Cortex of kidney (tissue), 1 donor: ENCODE measurements at places on chromosomes 7 and 10.

DNA sequence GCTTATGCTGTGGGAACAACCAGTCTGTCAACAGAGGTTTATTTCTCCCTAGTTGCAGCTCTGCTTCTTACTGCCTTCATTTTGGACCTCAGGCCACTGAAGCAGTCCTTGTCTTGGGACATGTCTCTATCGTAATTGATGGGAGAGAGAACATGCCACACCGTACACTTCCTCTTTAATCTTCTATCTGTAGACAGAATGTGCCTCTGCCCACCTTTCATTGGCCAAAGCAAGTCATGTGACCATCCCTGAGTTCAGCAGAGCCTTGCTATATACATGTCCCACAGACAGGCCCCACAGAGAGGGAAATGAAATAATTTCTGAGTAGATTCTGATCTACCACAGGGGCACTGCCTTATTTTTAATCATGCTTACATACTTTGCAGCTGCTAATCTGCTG is 98.0 kb downstream of the KCND2 start:
- no peak for DNase-seq

GRCh38 chr10:110431659-110432058 is 66.0 kb upstream of the DUSP5 start:
- no peak for DNase-seq

GRCh38 chr10:130578532-130579289 is 442.5 kb downstream of the GLRX3 start:
- DNase-seq = no peak

DNA sequence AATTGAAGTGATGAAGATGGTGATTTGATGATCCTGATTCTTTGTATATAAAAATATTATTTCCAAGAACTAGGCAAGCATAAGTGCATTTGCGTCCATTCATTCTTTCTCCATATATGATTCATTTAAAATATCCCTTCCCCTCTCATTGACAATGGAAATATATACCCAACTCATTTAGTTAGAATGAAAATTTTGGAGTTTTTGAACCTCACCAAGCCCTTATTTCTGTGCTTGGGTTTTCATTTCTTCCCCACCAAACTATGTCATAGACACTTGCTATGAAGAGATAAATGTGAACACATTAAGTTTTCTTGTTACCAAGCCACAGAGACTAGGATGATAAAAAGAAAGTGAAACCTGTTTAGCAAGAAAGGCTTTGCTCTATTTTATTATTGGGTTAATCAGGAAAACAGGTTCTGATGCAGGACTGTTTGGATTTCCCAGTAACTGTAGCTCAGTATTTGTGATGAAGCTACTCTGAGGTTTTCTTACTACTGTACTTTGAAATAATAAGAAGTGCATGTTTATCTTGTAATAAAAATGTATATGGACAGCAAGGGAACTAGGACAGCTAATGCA is 68.3 kb downstream of the ITGB1 start:
- no peak for DNase-seq

DNA sequence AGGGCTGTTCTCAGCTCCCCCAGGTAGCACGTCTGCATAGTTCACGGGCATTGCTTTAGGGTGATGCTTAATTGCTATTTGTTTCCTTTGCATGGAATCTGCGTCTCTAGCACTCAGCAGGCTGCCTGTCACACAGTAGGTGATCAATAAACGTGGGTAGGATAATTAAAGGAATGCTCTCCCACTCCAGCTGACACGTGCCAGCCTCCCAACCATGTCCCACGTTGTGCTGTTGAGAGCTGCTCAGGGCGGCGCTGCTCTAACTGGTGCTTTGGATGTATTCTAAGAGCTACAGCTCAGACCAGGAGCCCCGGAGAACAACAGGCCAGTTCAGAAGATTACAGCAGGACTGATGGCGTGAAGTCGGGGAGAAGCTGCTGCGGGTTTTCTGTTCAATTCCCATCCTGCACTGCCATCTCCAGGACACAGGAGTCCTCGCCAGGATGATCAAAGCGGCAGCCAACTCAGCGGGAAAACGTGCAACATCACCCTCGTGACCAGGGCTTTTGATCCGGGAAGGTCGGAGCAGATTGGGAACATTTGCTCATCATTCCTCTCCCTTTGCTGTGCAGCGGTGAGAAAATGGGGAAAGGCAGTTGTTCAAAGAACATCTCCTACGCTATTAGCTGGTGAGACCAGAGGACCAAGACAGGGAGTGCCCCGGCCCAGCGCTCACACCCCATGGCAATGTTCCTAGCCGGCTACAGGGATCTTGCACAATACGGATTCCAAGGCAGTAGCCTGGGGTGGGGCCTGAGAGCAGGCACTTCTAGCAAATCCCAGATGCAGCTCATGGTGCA is 50.5 kb upstream of the FOXK1 start:
- no peak for DNase-seq

DNA sequence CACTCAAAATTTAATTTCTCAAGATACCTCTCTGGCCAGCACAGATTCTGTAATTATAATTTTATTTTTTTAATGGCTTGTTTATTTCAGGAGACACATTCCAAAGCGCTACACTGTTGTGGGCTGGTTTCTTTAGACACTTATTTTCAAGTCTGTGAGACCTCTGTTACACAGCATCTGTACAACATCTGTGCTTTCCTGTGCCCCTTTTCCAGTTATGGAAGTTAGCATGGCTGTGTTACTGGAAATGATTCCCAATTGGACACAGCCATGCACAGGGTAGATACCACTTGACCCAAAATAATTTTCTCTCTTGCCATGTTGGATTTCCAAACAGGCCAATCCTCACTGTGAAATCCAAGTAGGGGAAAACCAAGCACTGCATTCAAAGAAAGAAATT is 172.3 kb upstream of the ADCY1 start:
- DNase-seq = no peak

GRCh38 chr7:27093184-27093895 is 2.5 kb downstream of the HOXA1 start:
- no peak for DNase-seq

- no peak for DNase-seq
Measured at GRCh38 chr7:27603813-27604212, 58.9 kb downstream of the HIBADH start.

DNA sequence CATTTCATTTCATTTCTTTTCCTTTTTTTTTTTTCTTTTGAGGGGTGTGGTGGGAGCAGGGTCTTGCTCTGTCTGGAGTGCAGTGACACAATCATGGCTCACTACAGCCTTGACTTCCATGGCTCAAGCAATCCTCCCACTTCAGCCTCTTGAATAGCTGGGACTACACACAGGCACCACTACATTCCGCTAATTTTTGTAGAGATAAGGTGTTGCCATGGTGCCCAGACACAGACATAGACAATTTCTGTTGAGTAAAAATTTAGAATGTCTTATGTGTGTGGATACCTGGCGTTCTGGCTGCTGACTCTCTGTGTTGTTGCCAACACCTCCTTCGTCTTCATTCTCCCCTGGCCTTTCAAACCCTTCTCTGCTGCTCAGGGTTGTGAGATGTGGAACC is 54.0 kb upstream of the PRSS58 start:
- DNase-seq = no peak

- no peak for DNase-seq
Measured at GRCh38 chr10:28686835-28687682, 9.7 kb downstream of the BAMBI start.

DNA sequence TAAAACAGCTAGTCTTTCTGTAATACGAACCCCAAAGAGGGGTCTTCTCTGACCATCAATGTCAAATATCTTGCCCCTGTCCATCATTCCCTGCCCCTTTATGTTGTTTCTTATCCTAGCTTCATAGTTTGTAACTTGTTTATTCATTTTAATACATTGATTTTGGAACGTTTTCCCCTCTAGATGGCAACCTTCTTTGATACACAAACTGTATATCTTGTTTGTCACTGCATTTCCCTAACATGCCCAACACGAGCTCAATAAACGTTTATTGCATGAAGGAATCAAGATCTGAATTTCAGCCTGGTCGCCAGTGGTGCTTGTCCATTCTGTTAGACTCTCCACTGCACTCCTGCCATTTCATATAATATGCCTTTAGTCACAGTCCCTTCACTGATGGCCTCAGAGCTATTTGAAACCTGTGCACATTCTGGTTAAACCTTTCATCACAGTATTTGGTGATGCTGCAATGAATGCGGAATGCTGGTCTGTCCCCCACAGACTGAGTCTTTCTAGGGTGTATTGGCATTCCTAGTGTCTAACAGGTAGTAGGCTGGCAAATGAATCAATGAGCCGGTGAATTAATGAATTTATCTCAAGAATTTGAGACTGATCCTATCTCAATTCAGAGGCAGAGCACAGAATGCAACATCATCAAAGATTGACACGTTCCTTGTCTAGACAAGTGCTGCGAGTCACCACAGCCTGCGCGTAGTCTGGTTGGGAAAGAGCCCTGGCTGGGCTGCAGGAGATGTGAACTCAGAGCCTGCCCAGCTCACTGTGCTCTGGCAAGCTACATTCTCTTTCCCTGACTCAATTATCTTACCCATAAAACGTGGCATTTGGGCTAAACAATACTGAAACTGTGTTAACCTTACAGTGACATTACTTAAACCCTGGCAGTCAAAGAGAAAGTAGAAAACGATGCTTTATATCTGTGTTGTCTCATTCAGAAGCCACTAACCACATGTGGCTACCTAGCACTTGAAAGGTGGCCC is 55.2 kb upstream of the FRMD4A start:
- DNase-seq = no peak

GRCh38 chr10:102919992-102920739 is 2.1 kb downstream of the CNNM2 start:
- DNase-seq = no peak

DNA sequence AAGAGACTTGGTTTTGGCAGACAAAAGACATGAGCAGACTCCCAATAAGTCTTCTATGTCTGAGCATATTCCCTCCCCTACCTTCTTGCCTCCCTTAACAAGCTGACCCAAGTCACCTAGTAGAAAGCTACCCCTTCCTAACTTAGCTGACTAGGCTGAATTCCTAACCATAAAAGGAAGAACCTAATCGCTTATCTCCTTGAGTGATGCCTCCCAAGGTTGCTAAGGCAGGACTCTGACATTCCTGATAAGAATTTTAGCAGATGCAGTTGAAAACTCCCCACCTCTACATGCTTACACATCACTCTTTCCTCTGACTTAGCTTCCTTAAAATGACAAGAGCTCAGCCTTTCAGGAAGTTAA is 704.7 kb upstream of the MBL2 start:
- no peak for DNase-seq

DNA sequence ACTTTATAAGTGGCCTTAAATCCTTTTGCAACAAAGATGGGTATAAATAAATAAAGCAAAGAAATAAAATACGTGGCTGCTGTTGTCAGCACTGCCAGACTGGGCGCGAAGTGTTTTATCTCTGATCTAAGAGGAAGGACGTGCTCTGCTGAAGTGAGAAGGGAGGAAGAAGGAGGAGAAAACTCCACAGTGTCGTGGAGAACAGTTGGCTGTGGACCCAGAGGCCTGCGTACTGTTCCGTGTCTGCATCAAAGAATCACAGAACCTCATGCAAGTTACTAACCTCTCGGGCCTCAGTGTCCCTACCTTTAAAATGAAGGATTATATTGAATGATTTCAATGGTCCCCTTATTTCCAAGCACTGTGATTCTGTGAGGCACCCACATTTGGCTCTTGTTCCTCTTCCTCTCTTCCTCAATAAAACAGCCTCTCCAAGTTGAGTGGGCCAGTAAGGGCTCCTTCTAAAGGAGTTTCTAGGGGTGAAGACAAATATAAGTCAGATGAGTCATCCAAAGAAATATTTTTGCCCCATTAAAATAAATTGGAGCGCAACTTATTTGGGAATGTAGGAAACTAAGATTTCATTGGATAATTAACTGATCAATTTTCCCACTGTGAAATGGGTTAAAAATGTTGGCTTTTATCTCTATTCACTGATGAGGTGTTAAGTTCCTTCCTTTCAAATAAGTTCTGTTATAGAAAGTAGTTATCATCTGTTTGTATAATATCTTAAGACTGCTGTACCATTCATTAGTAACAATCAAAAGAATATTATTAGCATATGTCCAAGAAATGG is 126.9 kb upstream of the EFCAB10 start:
- DNase-seq = no peak

DNA sequence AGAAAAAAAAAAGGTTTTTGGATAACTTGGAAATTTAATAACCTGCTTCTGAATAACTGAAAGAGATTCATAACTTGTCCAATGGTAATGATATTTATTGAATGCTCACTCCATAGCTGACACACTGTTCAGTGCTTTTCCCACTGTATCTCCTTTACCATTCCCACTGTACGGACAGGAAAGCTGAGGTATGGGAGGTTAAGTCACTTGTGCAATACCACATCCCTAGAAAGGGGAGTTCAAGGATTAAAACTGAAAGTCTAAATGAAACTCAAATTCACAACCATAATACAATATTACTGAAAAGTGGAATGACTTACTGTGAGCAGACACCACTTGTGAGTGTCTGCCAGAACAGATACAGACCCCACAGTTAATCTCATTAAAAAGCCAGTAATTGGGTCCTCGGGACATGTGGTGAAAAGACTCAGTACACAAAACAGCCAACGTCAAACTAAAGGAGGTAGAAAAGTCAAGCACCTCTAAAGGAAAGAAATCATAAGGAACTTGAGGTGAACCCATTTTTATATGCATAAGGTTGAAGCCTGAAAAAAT is 13.8 kb upstream of the RHOBTB1 start:
- no peak for DNase-seq

GRCh38 chr10:91575044-91575610 is 57.7 kb downstream of the PPP1R3C start:
- no peak for DNase-seq

GRCh38 chr7:422191-422885 is 97.3 kb downstream of the PDGFA start:
- no peak for DNase-seq

DNA sequence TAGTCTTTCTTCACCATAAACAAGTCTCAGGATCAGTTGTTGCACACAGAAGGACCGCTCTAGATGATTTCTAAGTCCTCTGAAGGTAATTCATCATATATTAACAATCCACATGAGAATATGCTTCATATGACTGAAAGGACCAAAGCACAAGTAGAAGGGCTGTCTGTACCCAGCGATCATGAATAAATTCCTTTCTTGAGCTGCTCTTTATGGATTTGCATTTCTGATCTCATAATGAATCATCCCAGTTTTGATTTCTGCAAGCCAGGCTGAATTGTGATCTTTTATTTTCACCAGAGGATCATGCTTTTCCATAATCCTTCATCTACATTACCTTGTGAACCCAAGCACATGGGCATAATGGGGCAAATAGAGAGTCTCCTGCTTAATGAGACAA is 675.6 kb downstream of the MAGI2 start:
- DNase-seq = no peak
